Activated CD4-positive, alpha-beta T cell treated with anti-CD3 and anti-CD28 coated beads for 24 hours (primary cell): ENCODE measurements at places on chromosomes 7 and 10.

- DNase-seq: no peak
These were observed 59.9 kb upstream of the IGFBP3 start for GRCh38 chr7:45980973-45981372.

GRCh38 chr7:34080513-34080912, 175.2 kb downstream of the BMPER start:
- DNase-seq: no peak

GRCh38 chr7:131927770-131928423, 371.5 kb upstream of the PODXL start:
- no peak for DNase-seq

DNA sequence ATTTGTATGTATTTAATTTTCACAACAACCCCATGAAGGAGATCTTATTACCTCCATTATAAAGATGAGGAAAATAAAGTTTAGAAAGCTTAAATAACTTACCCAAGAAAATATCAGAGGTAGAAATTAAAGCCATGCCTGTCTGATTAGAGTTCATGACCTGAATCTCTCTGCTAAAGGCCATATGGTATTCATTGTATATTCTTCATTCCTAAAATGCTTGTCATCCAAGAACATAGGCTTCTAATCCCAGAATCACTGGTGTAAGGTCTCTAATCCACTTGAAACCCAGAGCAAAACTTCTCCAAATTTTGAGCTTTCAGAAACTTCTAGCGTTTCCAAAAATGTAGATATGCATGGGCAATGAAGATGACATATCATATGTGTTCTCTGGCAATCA, 72.3 kb upstream of the YAE1 start:
- DNase-seq: no peak
